ENCODE measurements at places on chromosomes 1 and 21. TPM values are rescaled to one million over a fixed set of nuclear protein-coding genes. Genes with fewer than 3 reads are reported as not detected.

Gene FCMR
- 5.2 TPM for total RNA-seq

Gene TNFRSF18
- total RNA-seq: 0.49 TPM

Gene SELL
- total RNA-seq: 0.45 TPM

Gene DEPDC1
- not detected for total RNA-seq

DNA sequence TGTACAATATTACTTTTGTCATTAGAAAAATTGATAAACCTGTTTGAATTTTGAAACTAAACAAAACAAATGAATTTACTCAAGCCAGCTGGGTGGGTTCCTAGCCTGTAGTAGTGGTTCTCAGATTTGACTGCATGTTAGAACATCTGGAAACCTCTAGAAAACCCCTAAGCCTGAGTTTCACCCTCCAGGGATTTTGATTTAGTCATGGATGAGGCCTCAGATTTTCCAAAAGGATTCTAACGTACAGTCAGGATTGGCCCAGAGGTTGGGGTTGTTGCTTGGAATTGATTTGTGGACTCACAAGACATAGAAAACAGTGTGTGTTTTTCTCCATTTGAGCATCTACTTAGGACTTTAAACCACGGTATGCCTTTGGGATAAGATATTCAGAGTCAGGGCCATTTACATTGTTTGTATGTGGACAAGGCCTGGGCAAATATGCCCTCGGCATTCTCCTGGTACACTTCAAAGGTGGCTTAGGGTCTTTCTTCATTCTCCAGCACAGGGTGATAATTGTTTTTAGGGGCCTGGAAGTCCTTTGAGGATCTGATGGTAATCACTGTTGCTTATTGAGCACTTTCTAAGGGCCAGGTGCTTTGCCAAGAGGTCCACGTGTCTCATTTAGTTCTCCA, 42.6 kb downstream of the ATP5PO start:
- no peak for DNase-seq
- H3K27me3 ChIP-seq: no peaks in the 10 kb centered on the region
- no peaks in the 10 kb centered on the region for H3K4me1 ChIP-seq
- no peaks in the 10 kb centered on the region for H3K36me3 ChIP-seq
- H3K27ac ChIP-seq: no peak overlapping the region

DNA sequence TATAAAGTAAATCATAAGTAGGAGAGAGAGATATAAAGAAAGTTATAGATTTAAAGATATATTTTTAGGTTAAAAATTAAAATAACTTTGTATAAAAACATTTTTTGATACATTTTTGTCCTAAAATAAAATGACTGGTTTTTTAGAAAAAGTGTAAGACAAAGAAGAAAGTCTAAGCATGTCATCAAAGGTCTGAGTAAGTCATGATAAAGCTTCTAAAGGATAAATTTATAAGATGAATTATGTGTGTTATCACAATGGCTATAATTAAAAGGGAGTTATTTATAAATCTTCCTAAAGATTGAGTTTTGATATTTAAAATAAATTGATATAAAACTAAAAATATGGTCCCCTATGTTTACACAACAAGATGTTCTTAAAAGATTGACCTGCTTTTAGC, 370.9 kb downstream of the PTPRU start:
- no peaks in the 10 kb centered on the region for H3K27me3 ChIP-seq
- H3K4me1 ChIP-seq: no peaks in the 10 kb centered on the region
- H3K36me3 ChIP-seq: no peaks in the 10 kb centered on the region
- no peak for DNase-seq
- H3K27ac ChIP-seq: no peak overlapping the region

DNA sequence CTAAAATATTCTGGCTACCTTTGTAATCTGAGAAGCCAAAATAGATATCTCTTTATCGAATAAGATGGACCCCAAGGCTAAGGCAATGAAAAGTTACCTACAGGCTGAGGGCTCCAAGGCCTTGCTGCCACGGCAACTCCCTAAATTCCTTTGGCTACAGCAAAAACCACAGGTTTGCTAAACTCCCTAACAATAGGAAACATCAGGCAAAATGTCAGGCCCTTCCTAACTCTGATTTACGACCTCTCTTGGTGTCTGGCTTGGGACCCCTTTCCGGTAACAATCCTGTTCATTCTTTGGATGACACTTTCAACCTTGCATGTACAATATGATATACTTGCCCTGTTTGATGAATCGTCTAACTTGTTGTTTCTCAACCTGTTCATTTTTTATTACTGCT, 11.3 kb upstream of the OR2T8 start:
- H3K27me3 ChIP-seq: no peaks in the 10 kb centered on the region
- no peaks in the 10 kb centered on the region for H3K36me3 ChIP-seq

DNA sequence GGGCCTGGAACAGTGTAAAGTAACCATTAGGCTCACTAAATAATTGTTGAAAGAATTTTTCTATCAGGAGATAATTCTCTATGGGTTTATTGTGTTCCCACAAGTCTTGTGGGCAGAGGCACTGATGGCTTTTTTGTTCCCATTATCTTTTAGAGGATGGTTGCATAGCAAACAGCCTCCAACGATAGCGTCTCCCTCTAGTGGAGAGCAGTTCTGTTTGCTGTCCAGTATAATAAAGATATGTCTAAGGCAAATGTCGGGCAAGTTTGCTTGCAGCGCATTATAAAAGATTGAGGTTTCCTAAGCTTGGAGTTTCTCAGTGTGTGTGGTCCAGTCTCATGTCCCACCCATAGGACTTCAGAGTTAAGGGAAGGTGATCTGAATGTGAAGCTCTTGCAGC, 1.3 kb upstream of the SLC6A17 start:
- no peak overlapping the region for H3K27ac ChIP-seq
- H3K4me3 ChIP-seq: no peak overlapping the region
- no peaks in the 10 kb centered on the region for H3K4me1 ChIP-seq

GRCh38 chr1:66925944-66926343, 1.2 kb downstream of the MIER1 start:
- H3K27me3 ChIP-seq: no peaks in the 10 kb centered on the region
- peak overlapping the region; percentile 86 for H3K27ac ChIP-seq
- peaks cover 18% of the 10 kb centered on the region for H3K4me1 ChIP-seq
- no peak for DNase-seq

All from thyroid gland (tissue), 4 donors.